ENCODE measurements at places on chromosomes 6 and 20.

GRCh38 chr6:17503051-17503450, 97.1 kb upstream of the FAM8A1 start:
- no peak for DNase-seq

GRCh38 chr6:111845441-111845871, 27.8 kb downstream of the FYN start:
- DNase-seq, result no peak

DNA sequence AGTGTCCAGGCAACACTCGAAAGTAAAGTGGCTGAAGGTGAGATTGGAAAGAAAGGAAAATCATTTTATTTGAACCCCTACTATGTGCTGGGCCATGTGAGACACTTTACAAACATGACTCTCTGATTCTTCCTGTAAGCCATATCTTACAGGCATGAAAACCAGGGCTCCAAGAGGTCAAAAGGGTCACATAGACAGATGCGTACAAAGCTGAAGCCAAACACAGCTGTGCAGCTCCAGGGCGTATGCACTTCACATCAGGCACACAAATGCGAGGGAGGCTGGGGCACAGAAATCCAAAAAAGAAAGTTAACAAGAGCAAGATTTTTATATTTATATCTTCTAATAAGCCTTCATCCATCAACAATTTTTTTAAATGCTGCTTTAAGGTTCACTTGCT, 176.5 kb downstream of the PHACTR1 start:
- no peak for DNase-seq

DNA sequence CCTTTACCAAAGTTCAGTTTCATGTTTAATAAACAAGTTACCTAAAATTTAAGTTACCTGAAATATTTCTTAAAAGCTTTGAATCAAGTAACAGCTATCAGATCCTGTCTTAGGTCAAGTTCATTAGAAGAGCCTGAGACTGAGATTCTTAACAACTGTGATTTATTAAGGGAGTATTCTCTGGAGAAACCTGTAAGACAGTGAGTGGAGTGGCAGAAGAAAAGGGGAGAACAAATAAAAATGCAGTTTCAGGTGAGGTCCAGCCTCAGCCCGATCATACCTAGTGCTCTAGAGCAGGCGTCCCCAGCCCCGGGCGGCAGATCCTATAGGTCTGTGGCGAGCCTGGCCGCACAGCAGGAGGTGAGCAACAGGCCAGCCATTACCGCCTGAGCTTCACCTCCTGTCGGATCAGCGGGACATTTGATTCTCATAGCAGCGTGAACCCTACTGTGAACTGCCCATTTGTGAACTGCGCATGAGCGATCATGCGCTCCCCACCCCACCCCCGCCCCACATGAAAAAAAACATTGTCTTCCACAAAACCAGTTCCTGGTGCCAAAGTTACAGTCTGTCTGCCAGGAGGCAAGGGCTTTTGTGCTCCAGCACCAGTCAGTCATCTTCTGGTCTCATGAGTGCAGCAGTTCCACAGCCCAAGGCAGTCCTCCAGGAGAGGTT, 59.2 kb upstream of the ADGRB3 start:
- DNase-seq, result no peak

GRCh38 chr20:23513164-23513563, 22.2 kb downstream of the CST8 start:
- DNase-seq, result no peak

DNA sequence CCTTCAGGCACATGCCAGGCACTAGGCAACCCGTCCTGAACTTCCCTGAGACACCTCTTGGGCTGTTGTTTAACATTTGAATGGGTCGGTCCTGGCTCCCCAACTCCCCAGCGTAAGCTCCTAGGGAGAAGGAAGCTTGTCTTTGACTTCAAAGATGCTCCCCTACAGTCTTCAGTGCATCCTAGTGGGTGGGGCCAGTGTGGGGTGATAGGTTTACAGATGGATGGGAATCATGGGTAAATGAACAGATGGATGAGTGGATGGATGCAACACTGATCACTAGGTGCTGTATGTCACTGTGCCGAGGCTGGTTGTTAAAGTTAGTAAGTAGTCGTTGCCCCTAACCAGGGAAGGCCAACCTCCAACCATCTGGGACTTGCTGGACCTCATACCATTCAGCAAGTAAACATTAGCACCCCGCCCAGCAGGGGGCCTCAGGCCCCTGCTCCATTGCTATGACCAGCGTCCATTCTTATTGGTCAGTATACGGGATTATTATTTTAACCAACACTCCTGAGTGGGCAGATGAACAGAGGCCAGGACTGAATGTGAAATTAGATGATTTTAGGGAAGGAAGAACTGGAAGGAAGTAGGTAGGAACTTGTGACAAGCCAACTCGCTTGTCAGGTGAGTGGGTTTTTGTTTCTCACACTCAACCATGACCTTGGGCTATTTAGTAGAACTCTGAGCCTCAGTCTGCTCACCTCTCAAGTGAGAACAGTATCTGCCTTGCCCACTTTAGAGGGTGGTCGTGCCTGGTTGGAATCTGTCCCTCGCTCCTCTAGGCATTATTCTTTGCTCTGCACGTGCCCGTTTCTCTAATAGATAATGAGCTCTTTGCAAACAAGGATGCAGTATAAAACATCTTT, 82.9 kb upstream of the FOXP4 start:
- DNase-seq, result peak; percentile 11

DNA sequence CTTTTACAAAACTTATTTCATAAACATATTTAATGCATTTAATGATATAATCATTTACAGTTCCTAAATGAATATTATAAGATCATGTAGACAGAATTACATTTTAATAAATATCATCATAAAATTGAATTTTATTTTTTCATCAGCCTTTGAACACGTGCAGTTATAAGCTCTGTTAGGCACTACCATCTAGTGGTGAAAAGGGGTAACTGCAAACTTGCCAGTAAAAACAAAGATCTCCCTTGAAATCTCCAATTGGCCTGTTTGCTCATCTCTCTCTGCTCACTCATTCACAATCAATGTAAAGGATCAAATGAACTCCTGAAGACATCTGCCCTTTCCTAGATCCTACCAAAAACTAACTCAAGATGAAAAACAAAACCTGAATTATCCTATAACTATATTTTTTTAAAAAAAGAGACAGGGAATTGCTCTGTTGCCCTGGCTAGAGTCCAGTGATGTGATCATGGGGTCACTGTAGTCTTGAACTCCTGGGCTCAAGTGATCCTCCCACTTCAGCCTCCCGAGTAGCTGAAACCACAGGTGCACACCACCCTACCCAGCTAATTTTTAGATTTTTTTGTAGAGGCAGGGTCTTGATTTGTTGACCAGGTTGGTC, 31.7 kb downstream of the SAMHD1 start:
- peak; percentile 74 for DNase-seq

DNA sequence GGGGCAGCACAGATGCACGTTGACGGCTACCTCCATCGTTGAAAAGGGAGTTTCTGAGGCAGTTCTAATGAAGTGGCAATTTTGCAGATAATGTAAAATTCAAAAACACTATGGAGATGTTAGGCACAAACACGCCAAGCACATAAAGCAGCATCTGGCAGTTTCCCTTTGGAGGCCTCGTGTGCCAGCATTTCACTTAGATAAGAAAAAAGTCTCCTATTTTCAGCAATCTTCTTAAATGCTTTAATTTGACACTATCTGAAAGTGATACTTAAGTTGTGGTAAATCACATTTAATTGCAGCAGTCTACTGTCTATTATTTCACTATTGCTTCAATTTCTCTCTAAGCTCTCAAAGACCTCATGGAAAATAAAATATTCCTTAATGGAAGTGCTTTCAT, 125.3 kb upstream of the PROKR2 start:
- no peak for DNase-seq

DNA sequence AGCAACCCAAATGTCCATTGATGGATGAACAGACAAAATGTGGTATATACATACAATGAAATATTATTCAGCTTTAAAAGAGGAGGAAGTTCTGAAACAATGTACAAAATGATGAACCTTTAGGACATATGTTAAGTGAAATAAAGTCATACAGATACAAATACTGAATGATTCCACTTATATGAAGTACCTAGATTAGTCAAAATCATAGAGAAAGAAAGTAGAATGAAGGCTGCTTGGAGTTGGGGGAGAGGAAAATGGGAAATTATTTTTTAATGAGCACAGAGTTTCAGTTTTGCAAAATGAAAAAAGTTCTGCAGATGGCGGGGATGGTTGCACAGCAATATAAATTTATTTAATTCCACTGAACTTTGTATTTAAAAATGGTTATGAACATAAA, 12.4 kb downstream of the COL19A1 start:
- DNase-seq, result no peak

DNA sequence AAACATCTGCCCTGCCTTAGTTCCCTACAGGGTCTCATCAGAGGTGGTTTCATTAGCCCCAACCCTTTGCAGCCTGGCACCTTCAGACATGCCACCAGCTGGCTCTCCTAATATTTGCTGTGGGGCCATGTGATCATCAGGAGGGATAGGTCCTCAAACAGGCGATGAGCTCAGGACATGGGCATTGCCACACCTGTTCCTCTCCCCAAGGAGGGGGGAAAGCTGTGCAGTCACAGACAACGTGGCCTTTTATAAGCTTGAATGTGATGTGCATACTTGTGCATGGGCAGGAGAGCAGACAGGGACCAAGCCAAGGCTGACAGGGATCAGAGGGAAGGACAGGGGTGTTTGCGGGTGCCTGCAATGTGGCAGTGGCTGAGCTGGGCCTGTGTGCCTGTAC, 78.8 kb upstream of the ZNFX1 start:
- no peak for DNase-seq

DNA sequence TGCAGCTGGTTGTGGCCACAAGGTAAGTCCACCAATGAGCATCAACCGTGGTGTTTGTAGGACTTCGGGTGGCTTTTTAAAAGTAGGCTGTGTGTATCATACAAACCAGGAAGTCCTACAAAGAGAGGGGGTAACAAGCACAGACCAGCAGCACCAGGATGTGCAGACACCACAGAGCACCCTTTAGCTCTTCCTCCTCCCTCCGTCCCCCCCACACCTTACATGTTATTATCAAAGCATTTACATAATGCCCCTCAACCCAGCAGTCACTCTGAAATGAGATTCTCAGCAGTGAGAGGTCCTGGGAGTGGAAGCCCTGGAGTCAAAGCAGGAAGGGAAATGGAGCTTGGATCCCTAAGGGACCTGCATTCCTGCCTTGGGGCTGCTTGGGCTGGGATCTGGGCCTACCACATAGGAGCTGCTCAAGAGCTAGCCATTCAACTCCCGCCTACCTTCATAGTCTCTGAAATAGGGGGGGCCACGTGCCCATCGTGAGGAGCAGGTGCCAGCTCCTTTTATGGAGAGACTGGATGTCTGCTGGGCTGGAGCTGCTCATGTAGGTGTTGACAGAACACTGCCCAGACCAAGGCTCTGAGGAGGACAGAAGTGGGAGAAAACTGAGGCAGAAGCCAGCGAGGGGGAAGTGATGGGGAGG, 90.6 kb downstream of the PSMB1 start:
- no peak for DNase-seq

- peak; percentile 61 for DNase-seq
These were observed 968 bp upstream of the ZMYND8 start for GRCh38 chr20:47357296-47358038.

- DNase-seq, result no peak
These were observed 595.7 kb downstream of the PTPRT start for GRCh38 chr20:42594011-42594410.

- DNase-seq, result no peak
These were observed 66.0 kb upstream of the RIN2 start for GRCh38 chr20:19692100-19692499.

DNA sequence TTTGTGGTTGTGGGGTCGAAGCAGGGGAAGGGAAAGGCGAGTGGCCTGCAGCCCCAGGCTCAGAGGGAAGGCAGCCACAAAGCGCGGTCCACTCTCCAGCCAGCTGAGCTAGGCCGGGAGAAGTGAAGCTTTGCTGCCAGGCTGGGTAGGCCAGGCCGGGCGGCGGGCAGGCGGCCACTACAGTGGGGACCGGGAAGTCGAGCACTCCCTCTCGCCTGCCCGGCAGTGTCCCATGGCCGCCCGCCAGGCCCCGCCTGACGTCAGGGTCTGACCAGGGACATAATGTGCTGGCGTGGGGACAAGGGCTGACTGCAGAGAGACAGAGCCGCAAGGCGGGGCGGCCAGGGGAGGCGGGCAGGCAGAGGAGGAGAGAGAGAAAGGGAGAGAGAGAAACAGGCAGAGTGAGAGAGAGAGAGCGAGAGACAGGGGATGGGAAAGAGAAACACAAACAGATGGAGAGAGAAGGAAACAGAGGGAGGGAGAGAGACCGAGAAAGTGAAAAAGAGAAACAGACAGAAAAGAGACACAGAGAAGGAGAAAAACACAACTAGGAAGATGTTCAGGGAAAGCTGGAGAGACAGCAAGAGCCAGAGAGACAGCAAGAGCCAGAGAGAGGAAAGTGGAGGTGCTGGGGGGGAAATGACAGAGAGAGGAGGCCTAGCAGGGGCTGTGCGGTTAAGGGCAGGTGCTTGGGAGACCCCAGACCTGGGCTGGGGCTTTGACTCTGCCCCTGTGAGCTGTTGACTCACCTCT, 94.5 kb upstream of the PTPN1 start:
- no peak for DNase-seq

GRCh38 chr6:87653074-87653962, 48.7 kb downstream of the AKIRIN2 start:
- peak; percentile 10 for DNase-seq

DNA sequence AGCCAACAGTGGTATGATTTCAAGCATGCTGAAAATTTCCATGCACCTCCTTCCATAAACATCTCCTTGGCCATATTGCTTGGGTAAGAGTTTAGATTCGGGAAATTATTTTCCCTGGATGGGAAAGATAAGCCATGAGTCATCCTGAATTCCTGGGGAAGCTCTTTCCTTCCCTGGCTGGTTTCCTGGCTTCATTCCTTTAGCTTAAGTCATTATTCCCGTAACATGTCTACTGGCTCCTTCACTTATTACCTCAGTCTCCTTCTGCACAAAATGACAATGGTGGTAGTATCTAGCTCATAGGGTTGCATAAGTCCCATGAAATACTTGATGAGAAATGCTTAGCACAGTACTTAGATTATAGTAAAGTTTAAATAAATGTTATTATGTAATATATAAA, 27.6 kb downstream of the TINAG start:
- DNase-seq, result no peak

DNA sequence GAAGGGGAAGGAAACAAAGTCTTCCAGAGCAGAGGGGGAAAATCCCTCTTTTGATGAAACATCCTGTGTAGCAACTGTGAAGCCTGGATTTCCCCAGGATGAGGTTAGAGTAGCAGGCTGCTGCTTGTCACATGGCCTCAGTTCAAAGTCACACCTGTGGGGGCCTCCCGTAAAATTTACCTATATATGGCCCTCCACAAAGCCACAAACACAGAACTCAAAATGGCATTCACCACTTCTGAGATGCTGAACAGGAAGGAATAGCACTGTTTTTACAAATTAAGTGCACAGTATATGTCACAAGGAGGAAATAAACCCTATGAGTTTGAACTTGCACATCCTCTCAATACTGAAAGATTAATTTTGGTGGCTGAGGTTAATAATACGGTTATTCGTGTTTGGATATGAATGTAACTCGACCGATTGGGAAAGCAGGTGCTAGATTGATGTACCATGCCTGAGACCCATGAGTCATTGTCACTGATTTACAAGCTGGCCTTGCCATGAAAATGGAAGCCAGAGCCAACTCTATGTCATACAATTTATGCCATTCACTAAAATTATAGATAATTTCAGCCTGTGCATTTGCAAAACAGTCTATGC, 70.6 kb downstream of the SGK1 start:
- peak; percentile 85 for DNase-seq

- no peak for DNase-seq
These were observed 15.3 kb upstream of the ANGPT4 start for GRCh38 chr20:931401-931800.

GRCh38 chr6:34414999-34415858, 10.6 kb downstream of the RPS10 start:
- peak; percentile 52 for DNase-seq

- DNase-seq, result no peak
These were observed 851 bp downstream of the SNX5 start for GRCh38 chr20:17967521-17968365.

Data from CD4-positive, alpha-beta T cell treated with Interleukin-15 for 4 hours (primary cell).